ENCODE measurements at places on chromosomes 4 and X.
A peak's percentile ranks its signal among the peaks of the same experiment; 100 is the strongest.

GRCh38 chrX:152638443-152638904 lies 779 bp downstream of the GABRQ start:
- DNase-seq, result no peak

- no peak for DNase-seq
These were observed 9.1 kb downstream of the SERTM2 start for GRCh38 chrX:111520506-111520905.

GRCh38 chrX:17395154-17395553 lies 20.2 kb downstream of the NHS start:
- DNase-seq, result no peak

DNA sequence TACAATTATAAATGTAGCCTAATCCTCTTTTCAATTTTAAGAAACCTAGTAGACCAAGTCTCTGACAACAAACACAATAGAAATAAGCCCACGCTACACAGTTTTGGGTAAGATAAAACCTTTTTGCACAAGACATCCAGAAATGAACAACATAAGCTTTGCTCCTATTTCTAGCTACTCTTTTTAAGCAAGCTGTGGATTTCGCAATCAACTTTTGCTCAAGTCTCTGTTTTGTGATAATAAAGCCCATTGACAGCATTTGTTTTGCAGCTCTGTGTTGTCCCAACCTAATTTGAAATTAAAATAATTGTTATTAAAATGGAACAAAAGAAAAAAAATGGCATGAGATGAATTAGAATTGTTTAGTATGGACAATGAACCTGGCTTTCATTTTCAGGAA lies 287.9 kb upstream of the PUDP start:
- DNase-seq, result no peak

GRCh38 chr4:64497491-64497890 lies 88.2 kb upstream of the TECRL start:
- peak; percentile 11 for DNase-seq

DNA sequence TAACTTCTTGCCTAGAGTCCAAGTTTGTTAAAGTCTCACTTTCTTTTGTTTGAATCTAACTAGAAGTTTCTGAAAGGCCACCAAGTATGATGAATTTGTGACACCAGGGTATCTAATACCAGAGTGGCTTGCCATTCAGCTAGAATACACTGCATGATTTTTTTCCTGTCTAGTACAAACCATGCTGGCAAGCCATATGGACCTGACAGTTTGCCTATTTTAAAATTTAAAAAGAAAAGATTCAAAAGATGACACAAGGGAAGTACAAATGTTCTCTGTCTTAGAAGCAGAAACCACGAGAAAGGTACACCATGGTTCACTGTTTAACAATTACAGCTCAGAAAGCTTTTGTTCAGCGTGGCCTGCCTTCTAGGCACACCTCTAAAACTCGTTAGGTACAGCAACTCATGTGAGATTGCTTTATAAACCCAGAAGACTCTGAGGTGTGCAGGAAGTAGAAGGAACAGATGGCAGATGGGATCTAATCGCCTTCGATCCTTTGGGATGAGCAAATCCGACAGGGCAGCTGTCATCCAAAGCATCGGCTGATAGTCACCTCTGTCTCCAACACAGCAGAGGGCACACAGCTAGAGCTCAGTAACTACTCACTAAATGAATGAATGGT lies 35.4 kb upstream of the CENPU start:
- DNase-seq, result no peak

DNA sequence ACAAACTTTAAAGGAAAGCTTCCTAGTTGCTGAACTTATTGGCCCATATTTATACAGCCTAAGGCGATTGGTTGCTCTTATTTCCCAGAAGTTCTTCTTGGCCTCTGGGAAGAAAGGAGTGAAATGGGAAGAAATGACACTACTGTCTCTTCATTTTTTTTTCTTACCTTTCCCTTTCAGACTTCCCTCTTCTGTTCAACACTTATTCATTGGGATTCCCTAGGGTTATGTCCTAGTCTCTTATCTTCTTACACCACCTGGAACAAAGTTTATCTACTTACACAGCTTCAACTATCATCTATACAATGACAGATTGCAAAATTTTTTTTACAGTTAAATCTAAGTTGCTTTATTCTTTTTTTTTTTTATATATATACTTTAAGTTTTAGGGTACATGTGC lies 68.0 kb downstream of the SNX12 start:
- DNase-seq, result no peak
